Upper lobe of left lung (tissue), 6 donors: ENCODE measurements at places on chromosomes 1 and 21.

GRCh38 chr1:12525311-12526181 lies 92.5 kb downstream of the DHRS3 start:
- DNase-seq = peak; percentile 89

- no peak for DNase-seq
These were observed 123.6 kb upstream of the KCNJ6 start for GRCh38 chr21:38039841-38040240.

- DNase-seq = no peak
These were observed 59.8 kb upstream of the PLXNA2 start for GRCh38 chr1:208303743-208304712.

GRCh38 chr1:227136210-227136820 lies 182.0 kb downstream of the CDC42BPA start:
- no peak for DNase-seq

DNA sequence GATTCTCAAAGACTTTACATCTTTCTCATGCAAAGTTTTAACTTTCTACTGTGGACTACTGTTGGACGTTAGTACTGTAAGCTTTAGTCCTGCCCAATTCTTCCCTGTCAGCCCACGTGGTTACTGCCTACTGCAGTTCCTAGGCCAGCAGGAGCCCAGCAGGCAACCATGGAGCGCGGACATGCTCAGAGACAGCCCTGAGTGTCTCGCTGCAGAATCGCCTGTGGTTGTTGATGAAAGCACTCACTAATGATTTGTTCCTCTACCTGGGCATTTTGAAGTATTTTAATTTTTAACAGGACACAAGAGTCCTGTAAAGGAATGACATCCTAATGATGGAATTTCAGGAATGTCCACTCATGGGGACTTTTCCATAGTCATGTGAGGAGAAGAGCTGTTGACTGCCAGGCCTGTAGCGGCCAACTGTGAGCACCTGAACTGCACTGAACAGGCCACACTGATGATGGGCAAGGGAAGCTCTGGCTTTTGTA lies 44.1 kb downstream of the PGBD5 start:
- no peak for DNase-seq
